ENCODE measurements at places on chromosomes 5 and 9.

DNA sequence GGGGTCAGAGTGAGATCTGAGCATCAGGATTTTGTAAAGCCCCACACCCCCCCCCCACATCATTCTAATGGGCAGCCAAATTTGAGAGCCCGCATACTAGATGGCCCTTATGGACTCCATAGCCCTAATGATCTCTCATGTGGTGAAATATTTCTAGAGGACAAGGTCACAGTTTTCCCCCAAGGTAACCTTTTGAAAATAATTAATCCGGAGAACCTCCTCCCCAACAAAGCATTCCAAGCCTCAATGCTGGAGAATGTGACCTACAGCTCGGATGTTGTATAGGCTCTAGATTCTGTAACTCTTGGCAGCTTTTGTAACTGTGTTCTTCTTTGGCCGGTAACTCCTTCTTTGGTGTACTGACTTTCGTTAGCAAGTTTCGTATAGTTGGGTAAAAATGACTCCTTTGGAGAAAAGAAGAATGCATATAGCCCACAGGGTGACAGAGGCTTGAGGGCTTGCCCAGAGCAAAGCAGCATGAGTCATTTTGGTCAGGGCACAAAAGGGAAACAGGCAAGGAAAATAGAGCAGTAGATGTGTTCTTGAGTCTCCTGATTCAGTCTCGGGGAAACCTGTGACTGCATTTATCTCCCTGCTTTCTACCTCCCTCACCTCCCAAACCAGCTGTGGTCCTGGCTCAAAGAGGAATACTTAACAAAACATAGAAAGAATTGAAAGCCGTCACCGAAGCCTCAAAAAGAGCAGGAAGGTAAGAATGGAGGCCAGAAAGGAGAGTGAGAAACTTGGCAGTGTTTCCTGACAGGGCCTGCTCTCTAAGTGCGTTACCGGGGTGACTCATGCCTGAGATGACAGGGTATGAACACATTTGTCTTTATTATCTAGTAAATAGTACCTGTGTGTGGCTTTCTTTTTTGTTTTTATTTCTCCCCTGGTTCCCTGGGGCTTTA, 6.6 kb upstream of the XPA start:
- no peak for DNase-seq

GRCh38 chr5:179307931-179308471, 37.3 kb downstream of the ADAMTS2 start:
- DNase-seq: no peak

GRCh38 chr9:104868687-104869404, 59.1 kb downstream of the ABCA1 start:
- DNase-seq: no peak

DNA sequence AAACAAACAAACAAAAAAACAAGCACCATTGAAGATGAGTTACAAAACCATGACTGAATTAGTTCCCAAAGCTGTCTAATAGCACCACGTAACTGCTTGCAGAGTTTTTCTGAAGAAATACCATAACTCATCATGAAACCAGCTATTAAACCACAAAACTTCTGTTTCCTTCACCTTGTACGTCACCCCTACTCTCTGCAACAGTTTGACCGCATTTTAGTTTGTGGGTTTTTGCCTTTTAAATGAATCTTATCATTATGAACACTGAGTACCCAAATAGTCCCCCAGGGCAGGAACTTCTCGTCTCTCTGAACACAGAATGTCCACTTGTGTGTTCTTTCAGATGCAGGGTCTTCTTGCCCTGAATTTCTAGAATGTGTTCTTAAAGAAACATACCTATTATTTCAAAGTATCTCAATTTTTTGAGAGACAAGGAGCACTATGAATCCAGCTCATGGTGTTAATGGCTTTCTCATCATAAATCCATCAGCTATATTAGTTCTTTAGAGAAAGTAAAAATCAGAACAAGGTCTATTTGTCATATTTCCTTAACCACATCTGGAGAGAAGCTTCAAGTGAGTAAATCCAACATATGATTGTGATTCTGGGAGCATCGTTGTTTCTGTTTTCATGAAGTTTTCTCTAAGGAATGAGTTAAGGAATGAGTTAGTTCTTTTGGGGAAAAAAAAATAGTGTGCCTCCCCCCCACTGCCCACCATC, 210.6 kb downstream of the AUH start:
- DNase-seq: no peak

DNA sequence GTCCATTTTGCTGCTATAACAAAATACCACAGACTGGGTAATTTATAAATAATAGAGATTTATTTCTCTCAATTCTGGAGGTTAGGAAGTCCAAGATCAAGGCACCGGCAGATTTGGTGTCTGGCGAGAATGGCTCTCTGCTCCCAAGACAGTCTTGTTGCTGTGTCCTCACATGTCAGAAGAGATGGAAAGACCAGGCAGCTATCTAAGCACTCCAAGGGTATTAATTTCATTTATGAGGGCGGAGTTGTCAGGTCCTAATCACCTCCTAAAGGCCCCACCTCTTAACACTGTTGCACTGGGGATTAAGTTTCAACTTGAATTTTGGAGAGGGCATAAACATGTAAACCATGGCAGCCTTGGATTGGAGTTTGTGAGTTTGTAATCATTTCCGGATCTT, 30.3 kb downstream of the ADCY2 start:
- DNase-seq: no peak

DNA sequence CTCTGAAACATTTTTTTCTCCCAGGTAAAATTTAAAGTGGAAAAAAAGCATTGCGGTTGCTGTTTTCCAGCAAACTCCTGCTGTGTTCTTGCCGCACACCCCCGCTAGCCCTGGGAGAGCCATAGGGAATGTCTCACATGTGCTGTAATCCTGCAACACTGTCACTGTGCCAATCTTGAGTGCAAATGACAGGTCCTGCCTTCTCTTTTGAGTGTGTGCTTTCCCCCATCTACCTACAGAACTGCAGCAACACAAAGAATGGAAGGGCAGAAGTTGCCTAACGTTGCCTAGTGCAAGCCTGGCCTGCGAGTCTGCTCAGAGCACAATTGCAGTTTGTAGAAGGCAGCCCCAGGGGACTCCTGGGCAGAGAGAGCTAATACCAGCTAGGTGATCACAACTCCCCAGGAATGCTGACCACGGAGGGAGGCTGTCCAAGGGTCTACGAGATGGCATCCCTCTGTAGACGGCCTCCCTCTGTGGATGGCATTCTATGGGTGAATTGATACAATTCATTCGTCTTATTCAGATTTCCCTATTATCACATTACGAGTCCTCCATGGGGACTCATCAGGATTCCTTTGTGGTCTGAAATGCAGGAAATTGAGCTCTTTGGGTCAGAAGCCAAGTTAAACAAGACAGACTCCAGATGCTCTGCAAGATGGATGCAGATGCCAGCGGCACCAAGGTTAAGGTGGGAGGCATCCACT, 172.6 kb upstream of the S1PR3 start:
- no peak for DNase-seq

DNA sequence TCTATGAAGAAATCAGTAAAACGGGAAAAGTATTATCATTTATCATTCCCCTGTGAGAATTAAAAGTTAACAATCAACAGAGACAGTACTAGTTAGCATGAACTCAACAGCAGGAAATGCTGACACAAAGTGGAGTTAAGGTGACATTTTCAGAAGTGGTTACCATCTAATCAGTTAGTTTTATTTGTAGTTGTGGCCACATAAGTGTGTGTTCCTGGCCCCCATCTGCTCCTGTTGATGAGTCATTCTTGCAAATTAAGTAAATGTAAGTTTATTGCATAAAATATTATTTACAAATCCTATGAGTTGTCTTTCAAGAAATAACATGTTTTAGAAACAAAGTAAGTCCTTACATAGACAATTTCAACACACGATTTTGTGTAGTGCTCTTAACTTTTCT, 8.9 kb upstream of the BNC2 start:
- DNase-seq: no peak

DNA sequence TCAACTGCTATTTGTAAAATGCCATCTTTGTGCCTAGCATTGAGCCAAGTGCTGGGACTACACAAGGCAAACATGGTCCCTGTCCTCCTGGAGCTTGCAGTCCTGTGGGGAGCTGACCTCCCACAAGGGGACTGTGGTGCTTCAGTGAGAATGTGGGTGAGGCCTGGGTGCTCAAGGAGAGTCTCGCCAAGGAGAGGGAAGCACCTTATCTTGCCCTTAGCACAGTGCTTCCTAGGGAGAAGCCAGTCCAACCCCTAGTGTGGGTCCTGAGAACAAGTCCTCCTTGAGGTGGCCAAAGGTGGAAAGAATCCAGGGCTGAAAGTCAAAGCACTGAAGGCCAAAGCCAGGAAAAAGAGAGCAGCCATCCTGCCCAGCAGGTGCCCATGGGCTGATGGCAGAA, 31.1 kb upstream of the MVB12B start:
- DNase-seq: no peak

GRCh38 chr9:18658804-18659705, 185.1 kb downstream of the ADAMTSL1 start:
- DNase-seq: no peak

DNA sequence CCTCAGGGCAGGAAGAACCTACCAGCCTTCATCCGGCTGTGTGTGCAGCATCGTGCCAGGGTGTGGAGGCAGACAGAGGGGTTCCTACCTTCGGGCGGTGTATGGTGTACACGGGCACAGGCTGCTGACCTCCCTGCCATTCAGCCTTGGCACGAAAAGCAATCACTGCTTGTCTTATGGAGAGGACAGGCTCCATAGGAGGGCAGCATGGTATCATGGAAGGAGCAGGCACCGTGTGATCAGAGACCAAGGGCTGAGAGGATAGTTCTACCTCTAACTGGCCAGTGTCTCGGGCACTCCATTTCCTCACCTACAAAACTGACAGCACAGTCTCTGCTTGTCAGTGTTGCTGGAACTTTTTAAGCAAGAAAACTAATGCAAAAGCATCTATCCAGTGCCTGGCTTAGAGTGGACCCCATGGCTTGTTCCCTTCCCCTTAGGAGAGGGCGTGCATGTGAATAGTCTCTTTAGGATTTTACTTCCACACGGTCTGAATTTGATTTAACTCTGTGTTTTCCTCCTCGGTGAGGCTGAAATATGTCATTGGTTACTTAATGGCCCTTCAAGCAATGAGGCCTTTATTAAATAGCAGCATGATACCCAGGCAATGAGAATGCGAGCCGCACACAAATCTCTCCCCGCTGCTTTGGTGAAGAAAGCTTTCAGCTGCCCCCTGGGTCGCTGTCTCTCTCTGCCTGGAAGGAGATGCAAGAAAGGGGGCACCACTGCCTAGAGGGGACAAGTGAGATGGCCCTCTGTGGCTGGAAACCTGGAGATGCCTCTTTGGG, 22.2 kb downstream of the TTLL11 start:
- DNase-seq: no peak

DNA sequence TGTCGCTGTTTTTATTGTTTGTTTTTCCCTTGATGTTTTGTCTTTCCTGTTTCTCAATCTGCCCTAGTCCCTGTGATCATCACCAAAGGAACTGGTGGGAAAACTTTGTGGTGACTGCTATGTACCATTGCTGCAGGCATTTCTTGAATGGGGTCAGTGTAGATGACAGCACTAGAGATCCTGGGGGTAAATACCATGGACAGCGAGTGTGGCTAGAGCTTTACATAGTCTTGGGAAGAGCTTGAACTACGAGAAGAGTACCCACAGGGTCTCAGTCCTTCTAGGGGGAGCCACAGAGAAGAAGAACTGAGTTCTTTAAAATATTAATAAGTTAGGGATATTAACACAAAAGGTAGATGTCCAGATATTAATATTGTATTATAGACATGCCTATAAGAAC, 138.8 kb downstream of the PAM start:
- no peak for DNase-seq

GRCh38 chr5:80083101-80083890, 48.1 kb downstream of the THBS4 start:
- no peak for DNase-seq

DNA sequence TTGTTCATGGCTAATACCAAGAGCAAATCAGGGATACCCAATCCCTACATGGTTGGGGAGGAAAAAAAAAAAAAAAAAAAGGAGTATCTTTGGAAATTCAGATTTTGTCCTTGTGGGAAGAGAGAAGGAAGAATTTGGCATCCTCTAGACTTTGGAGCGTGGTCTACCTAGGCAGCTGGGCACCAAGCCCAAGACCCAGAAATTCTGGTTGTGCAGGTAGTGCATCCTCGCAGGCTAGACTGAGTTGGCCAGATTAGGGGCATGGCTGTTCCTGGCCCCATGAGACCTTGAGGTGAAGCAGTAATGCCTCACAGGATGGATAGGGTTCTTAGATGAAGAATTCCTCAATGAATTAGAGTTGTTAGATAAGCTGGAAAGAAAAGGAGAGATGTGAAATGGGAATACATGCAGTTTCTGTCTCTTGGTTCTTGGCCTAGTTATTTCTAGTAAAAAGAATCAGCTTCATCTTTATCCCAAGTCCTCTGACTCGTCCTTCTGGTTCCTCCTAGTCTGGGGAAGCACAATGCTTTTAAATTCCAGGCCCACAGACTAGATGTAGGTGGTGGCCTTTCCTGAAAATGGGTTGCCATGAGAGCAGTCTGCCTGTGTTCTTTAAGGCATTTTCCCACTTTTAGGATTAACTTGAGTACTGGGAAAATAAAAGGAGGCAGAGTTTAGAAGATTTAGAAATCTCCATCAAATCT, 140.5 kb upstream of the RUSC2 start:
- no peak for DNase-seq

DNA sequence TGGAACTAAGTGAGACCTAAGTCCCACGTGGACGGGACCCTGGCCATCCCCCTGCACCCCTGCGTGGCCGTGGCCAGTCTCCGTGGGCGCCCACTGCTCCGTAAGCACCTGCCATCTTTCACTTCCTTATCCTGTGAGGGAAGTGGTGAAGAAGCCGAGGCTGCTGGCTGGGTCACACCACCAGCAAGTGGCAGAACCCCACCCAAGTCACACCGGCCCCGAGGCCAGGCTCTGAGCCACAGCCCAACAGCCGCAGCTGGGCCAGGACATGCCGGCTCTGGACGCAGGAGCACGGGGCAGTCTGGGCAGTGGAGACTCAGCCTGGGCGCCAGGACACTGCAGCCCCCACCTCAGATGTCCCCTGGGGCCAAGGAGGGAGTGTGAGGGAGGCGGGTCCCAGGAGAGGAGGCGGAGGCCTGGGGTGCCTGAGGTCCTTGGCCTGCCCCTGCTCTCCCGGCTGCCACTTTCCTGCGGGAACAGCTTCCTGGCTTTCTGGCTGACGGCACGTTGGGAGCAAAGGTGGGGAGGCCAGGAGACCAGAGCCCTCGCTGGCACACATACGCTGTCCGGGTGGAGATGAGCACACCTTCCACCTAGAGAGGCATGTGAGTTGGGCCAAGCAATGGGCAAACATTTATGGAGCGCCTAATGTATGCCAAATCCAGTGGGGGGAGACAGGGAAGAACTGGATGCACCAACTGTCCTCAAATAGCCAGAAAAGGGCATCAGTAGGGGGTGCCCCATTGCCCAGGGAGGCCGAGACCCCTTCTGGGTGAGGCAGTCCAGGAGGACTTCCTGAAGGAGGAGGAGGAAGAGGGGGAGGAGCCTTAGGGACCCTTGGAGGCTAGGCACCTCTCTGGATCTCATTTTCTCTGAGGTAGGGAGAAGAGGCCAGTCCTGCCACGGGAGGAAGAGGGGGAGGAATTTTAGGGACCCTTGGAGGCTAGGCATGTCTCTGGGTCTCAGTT, 43.9 kb upstream of the EGFL7 start:
- no peak for DNase-seq

GRCh38 chr5:76528547-76529331, 94.5 kb downstream of the F2RL2 start:
- no peak for DNase-seq

- DNase-seq: no peak
Measured at GRCh38 chr5:122187426-122187825, 58.1 kb downstream of the ZNF474 start.

- no peak for DNase-seq
Measured at GRCh38 chr5:13910201-13910600, 34.3 kb downstream of the DNAH5 start.

GRCh38 chr5:115379622-115380344, 83.3 kb upstream of the CCDC112 start:
- DNase-seq: no peak

GRCh38 chr5:107341376-107342084, 329.2 kb downstream of the EFNA5 start:
- DNase-seq: no peak

Measured in activated CD8-positive, alpha-beta memory T cell treated with anti-CD3 and anti-CD28 coated beads, Interleukin-2, amount 50 U/mL, for 4 hours (primary cell).